ENCODE measurements at places on chromosomes 1 and 21.

DNA sequence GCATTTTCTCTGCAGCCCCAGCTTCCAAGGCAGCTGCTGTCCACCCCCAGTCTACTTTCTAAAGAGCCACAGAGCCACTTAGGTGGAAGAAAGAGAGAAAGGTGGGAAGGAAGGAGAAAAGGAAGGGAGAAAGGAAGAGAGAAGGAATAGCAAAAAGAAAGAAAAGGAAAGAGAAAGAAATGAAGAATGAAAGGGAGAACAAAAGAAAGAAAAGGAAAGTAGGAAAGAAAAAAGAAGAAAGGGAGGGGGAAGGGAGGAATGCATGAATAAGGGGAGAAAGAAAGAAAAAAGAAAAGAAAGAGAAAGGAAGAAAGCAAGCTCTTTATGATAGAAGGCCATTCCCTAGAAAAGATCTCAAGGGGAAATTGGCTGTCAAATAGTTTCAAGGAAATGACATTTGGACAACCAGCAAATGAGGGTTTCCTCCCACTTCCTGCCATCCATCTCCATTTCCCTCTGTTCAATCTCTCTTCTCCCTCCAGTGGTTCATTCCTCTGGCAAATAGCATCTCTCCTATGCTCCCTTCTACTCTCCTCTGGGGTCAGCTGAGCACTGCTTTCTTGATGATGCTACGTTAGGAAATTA is 3.4 kb upstream of the CSF1 start:
- DNase-seq: no peak

GRCh38 chr1:113681596-113682337 is 77.5 kb downstream of the PHTF1 start:
- no peak for DNase-seq

- DNase-seq: no peak
These were observed 426.3 kb upstream of the CHRM3 start for GRCh38 chr1:238960071-238960470.

- DNase-seq: no peak
These were observed 30.0 kb upstream of the JUN start for GRCh38 chr1:58813801-58814200.

DNA sequence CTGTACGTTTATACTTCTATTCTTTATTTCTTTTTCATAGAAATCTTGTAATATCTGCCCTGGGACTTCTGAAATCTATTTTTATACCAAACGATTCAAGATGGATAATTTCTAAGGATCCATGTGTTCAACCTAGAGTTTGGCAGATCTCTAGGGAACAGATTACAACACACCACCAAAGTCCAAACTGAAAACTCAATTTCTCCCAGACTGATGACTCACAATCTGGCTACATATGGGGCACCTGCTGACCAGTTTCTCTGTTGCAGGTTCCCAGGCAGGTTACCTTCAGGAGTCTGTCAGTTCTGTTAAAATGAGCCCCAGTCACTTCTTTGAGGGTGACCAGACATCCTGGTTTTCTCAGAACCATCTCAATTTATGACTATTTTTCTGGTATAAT is 439.4 kb downstream of the GPATCH2 start:
- no peak for DNase-seq

DNA sequence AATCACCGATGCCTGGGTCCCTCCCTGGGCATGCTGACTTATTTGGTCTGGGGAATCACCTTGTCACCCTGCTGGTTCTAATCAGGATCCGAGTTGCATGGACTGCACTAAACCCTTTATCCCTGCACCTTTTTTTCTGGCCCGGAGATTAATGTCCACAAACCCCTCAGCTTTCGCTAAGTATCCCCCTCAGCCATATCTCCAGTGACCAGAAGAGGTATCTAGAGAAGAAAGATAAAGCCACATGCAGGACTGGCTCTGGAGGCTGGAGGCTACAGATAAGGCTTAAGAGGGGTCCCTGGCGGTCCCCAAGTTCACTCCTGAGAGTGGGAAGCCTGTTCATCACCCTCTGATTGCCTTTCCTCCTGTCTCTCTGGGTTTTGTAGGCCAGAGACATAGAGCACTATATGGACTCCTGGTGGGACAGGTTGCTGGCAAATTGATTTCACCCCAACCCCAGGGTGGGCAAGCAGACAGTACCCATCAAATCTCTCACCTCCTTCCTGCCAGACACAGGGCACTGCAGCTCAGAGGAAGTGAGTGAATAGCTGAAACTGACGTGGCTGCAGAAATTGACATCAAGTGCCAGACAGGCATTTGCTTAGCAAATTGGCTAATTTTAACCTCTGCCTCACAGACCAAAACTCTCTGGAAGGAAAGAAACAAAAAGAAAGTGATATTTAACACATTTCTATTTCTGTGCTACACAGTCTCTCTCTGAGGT is 38.8 kb downstream of the HMGB4 start:
- DNase-seq: no peak

DNA sequence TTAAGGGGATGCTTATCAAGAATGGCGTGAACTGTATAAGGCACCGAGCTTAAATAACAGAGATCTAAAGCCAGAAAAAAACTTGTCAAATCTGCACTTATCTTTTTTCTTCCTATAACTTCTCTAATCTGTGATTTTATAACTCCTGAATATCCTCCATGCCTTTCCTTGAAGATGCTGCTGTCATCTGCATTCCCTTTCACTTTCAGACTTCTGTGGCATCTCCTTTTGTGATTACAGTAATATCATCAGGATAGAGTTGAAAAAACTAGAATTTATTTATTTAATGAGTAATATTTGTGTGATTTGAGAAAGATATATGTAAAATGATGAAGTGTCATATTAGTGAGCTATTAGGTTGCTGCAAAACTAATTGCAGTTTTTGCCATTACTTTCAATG is 357.8 kb upstream of the PTBP2 start:
- DNase-seq: no peak

DNA sequence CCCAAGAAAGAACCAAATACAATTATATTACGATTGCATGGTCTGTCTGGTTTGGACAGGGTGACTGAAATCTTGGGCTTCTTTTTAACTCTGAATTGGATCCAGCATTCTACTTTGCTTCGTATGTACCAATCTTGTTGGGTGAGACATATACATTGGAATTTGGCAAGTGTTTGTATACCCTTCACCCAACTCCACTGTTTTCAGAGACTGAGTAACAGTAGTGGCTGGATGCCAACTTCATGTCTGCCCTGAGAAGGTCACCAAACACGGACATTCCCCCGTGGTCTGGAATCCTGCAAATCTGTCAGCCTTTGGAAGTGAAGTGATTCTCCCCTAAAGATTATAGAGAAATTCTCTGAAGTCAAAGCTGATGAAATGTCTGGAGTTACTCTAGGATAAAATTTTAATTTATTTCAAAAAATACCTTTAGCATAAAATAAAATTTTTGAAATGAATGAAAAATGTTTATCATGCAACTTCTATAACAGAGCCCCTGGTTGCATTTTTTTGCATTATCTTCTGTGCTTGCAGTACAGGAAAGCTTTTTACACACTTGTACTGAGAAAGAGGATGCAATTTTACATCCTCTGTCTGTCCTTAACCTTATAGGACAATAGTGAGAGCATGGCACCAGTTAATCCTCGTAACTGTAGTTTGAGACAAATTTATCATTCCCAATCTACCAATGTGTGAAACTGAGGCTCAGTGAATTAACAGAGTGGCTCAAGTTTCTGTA is 201.8 kb downstream of the DISC1 start:
- no peak for DNase-seq

DNA sequence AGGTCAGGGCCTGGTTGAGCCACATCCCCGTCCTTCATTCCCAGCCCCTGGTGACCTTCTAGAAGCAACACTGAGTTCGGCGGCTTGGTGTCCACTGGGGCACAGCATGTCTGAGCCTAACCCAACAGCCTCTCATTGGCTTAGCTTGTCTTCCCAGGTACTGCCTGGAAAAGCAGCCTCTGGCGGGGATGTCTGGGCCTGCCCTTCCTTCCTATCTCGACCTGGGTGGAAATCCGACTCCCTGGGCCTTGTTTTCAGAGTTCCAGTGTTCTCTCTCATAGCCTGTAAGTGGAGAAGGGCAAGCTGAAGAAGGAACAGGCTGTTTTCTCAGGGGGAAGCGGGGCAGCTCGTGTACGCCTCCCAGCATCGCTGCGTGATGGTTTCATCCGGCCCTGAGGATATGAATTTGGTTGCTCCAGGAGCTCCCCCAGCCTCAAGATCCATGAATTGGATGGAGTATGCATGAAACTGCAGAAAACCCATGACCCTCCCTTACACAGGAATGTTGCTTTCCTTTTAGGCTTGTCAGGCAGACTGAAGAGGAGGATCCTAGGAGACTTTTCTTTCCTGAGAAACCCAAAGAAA is 116.5 kb upstream of the IRF2BP2 start:
- no peak for DNase-seq

- DNase-seq: no peak
These were observed 11.7 kb upstream of the HES5 start for GRCh38 chr1:2541619-2542245.

DNA sequence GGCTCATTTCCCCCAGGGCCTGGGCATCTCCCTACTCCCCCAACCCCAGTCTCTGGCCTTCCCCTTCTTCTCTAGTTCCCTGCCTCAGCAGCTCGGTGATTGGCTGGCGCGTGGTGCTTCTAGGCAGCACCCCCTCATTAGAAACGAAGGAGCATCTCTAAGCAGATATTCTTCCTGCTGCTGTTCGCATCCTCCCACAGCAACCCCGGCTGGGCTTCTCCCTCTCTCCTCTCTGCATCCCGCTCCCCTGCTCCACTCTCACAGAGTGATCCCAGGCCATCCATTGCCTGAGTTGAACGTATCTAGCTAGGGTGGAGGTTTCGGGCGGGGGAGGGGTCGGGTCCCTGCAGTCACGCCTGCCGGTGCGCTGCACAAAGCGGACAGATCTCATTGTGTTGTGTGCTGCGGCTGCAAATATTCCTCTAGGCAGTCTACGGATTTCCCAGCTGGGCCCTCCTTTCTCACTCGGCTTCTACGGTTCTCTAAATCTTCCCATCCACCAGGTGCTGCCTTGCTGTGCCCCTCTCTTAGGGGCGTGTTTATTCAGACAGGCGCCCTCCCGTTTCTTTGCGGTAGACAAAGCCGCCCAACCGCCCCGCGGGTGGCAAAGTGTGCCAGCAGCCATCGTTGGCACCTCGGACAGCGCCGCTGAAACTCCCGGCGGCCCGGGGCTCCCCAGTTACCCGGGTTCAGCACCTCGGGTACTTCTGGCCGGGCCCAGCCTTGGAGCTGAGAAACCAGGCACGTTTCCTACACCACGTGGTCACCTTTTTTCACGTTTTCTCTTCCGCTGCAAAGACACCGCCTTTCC is 2.2 kb downstream of the CACNA1E start:
- no peak for DNase-seq

DNA sequence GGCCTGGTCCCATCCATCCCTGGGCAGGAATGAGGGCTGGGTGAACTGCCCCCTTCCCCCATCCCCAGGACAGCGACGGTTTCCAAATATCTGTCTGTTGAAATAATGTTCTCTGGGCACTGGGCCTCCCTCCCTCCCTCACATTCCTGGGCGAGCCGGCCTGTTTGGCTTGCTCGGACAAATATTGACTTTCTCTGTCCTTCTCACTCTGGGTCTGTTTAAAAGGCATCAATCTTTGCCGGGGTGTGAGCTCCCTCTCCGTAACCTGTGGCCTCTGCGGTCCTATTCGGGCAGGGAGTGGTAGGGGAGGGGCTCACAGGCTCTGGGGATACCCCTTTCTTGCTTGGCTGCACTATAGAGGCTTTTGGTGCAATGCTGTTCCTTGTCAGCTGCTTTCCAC is 40.2 kb downstream of the FOXD2 start:
- DNase-seq: peak; percentile 39

DNA sequence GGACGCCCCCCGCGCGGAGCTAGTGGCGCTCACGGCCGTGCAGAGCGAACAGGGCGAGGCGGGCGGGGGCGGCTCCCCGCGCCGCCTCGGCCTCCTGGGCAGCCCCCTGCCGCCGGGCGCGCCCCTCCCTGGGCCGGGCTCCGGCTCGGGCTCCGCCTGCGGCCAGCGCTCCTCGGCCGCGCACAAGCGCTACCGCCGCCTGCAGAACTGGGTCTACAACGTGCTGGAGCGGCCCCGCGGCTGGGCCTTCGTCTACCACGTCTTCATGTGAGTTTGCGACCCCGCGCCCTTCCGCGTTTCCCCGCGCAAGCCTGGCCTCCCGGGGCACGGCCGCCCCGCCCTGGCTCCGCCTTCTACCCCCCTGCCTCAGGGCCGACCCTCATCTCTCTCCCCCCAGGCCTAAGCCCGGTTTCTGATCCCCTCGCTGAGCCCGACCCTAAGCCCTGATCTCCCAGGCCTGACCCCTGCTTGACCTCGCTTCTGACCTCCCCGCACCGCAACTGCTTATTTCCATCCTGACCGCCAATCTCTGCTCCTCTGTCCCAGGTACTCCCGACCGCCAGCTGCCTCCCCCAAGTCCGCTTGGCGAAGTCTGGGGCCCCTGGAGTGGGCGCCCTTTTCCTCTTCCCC is 669 bp downstream of the KCNQ4 start:
- no peak for DNase-seq

DNA sequence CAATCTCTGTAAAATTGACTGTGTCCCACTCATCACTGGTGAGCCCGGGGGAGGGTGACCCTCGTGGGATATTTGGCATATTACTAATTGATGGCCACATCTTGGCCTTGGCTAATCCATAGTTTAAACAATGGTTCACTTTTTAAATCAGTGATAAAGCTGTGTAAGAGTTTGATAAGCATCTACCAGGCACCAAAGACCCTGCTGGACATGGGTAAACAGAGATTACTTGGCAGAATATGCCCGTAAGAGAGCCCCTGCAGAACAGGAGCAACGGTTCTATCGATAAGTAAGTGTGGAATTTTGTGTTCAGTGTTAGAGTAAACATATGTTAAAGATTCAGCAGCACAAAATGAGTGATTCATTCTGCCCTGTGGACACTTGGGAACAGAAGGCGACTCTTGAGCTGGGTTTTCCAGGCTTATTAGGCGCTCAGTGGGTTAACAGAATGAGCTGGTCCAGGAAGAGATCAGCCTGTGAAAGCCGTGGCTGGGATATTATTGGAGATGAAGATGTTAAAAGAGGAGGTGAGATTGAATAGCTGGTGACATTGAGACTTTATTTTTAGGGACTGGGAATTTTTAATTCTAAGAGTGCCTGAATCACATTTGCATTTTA is 55.9 kb downstream of the CNST start:
- no peak for DNase-seq

DNA sequence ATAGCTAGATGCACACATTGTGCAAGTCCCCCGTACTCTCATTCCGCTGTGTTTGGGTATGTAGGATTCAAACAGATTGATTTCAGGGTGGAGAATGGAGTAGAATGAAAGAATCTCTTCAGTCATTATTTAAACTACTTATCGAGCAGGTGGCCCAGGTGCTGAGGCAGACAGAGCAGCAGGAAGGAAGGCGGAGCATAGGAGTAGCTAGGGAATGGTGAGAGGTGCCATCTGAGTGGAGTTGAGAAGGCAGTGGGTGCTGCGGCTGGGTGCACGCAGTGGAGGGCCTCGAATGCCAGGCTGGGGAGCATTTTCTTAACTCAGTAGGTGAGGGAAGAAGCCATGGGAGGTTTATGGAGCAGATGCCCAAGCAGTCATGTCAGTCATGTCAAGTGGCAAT is 45.2 kb upstream of the CD101 start:
- DNase-seq: peak; percentile 7

GRCh38 chr1:228465571-228466146 is 21.5 kb upstream of the RNF187 start:
- DNase-seq: no peak

All from right forelimb (tissue), 1 donor.